ENCODE measurements at places on chromosomes 11 and 22.

- no peak for DNase-seq
Measured at GRCh38 chr11:25435197-25435596, 896.7 kb upstream of the ANO3 start.

DNA sequence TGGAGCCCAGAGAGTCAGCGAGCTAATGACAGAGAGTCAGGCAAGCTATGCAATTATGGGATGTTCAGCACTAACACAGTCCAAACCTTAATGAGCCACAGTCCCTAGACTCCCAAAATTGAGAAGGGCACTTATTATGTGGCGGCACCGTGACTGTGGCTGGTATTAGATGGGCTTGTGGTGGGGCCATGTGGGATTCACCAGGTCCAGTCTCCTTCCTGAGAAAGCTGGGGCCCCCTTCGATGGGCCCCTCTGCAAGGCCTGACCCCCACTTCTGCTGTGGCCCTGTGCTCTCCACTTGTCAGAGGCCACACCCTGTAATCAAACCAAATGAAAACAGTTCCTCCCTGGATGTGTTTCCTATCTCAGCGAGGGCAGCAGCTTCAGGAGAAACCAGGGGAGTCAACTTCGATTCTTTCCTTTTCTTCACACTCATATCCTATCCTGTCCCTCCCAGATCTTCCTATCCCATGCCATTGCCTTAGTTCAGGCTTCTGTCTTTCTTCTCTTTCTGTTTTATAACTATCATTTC, 42.9 kb downstream of the INSC start:
- no peak for DNase-seq

DNA sequence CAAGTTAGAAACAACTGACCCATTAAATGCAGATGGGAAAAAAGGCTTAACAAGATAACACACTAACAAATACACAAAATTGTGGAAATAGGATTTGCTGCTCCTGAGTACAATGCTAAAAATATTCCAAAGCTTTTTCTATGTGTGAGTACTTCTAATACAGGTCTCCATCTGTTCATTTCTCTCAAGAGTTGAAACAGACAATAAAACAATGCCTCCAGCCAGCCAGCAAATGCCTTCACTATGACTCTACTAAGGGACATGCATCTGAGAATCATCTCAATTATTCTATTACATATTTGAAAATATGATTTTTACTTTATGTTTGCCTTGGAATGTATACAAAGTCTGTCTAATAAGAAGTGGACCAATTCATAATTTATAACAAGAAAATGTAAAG, 119.0 kb downstream of the CADM1 start:
- DNase-seq, result no peak

DNA sequence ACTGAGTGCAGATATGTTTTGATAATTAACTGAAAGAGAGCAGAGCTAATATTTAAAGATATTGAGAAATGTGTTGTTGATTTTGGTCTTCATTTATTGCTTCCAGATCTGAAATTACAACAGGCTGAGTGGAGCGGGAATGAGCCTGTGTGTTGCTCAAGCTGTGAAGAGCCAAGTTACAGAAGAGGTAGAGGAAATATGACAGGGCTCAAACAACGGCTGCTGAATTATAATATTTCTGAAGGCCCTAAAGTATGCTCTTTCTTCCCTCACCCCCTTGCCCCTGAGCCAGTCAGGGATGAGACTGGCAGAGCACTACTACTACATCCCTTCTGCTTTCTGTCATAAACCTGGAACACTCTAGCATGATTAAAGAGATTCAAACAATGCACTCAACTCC, 115.6 kb downstream of the FANCF start:
- DNase-seq, result no peak

All from NCI-H187 treated with DMSO at 0.1 percent for 48 hours (cell line).